ENCODE measurements at places on chromosomes 12 and 14.

DNA sequence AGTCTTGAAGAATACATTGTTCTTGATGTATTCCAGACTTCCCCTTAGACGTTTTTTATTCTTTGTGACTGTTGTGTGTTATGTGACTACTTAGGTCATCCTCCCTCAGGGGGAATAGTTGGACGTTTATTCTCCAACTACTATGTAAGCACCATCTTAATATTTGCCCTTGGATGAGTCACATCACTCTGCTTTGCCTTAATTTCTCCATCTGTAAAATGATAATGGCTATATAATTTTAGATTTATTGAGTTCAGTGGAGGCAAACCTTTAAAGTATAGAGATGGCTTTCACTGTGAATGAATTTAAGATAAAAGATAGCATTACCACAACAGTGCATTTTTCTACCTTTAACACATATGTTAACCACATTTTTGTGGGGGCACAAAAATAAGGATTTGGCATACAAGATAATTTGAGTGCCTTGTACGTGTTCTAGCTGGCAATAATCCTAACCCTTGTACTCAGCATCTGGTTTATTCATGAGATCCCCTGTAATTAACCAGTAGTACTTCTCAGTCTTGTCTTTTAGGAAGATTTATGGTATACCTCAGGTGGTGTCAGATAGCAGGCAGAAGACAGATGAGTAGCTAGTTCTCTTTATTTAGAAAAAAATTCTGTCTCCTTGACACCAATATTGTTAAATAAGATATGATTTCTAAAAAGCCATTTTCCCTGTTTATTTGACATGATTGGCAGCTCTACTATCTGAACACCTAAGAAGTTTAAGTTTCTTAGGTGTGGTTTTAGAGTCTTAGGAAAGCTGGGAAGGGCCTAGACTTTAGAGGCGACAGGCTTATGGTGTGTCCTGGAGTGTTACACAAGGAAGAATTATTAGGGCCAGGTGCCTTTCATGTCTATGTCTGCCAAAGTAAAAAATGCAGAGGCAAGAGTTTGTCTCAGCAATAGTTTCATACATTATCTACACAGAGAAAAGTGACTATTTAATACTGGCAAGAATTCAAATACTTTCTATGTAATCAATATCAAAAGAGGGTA is 152.3 kb downstream of the RAD51B start:
- DNase-seq, result no peak

DNA sequence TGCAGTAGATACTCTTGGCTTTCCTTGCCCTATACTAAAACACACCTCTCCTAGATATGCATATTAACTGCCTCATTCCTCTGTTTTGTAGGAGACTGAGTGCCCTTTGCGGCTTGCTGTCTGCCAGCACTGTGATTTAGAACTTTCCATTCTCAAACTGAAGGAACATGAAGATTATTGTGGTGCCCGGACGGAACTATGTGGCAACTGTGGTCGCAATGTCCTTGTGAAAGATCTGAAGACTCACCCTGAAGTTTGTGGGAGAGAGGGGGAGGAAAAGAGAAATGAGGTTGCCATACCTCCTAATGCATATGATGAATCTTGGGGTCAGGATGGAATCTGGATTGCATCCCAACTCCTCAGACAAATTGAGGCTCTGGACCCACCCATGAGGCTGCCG is 15.4 kb downstream of the TRAFD1 start:
- DNase-seq, result no peak

- no peak for DNase-seq
Observed at GRCh38 chr12:2335109-2335508, 282.3 kb downstream of the CACNA1C start.

DNA sequence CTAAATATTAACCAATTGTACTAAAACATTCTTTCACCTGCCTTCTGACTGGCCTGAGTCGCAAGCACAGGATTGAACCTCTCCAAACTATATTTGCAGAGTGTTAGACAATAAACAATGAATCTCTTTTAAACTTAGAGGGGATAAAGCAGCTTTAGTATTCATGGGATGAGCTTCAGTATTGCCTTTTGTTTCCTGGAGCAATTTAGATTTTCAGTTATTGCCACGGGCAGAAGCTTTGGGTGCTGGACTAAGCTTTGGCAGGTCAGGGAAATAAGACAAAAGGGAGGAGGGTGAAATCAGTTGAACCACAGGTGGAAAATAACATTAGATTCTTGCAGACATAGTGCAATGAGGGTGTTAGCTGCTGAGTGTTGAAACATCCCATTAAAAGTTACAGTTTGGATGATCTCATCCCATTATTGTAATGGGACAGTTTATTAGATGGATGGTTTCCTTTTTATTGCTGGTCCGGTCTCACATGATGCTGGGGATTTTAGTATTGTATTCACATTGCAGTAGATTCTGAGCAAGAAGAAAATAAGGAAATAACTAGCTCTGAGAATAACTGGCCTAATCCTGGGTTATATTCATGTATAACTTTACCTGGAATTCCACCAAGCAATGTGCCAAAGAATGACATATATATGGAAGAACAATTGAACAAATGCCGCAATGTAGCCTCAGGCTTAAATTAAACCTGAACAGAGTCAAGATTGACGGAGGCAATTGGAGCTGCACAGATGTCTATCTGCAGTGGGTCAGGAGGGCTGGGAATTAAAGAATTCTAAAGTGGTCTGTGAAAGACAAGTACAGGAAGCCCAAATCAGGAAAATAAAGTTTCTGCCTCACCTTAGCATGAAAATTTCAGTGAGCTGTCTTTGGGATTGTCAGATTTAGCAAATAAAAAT is 1092.8 kb upstream of the SEL1L start:
- DNase-seq, result no peak

DNA sequence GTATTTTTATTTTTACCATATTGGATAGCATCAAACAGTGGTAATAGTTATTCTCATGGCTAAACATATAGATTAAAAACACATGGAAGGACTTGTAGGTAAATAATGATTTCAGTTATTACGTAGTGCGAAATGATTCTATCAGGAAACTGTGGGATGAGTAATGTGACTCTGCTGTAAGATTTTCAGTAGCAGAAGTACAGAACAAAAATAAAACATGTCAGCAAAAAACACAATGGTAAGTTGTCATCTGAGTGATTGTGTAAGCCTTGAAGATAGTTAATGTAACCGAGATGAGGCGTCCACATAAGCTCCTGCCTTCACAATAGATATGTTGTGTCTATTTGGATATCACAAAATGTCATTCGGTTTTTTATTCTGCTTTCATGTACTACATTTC is 99.8 kb downstream of the BORCS5 start:
- DNase-seq, result no peak

DNA sequence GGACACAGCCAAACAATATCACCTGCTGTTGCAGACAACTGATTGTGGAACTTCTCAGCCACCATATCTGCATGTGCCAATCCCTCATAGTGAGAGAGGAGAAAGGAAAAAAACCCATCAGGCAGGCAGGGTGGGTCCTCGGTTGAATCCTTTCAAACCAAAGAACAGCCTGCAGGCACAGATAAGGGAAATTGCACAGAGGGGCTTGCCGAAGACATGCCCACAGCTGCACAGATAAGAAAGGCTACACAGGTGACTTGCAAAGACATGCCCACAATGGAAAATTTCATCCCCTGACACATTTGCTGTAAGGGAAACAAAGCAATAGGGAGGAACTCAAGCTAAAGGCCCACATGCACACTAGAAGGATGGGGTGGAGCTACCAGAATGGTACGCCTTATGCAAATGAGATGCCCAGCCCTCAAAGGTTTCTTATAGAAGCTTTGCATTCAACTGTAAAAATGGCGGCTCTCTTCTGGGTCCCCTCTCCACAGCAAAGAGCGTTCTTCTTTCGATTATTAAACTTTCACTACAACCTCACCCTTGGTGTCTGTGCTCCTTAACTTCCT is 170.0 kb upstream of the TMPO start:
- DNase-seq, result no peak

DNA sequence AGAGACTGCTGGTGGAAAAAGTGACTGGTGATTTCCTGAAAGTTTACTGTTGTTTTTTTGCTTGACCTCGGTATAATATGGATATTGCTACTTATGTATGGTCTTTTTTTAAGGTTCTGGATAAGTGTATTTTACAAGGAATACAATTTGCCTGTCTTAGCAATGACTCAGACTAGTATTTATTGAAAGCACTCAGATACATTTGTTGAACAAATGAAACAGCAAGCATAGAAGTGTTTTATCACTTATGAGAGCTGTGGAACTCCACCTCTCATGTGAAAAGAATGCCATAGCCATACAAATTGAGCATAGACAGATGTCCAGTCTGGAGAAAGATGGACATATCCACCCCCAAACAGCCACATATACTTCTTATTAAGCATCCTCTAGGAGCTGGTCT is 340.4 kb upstream of the FBXO33 start:
- no peak for DNase-seq

DNA sequence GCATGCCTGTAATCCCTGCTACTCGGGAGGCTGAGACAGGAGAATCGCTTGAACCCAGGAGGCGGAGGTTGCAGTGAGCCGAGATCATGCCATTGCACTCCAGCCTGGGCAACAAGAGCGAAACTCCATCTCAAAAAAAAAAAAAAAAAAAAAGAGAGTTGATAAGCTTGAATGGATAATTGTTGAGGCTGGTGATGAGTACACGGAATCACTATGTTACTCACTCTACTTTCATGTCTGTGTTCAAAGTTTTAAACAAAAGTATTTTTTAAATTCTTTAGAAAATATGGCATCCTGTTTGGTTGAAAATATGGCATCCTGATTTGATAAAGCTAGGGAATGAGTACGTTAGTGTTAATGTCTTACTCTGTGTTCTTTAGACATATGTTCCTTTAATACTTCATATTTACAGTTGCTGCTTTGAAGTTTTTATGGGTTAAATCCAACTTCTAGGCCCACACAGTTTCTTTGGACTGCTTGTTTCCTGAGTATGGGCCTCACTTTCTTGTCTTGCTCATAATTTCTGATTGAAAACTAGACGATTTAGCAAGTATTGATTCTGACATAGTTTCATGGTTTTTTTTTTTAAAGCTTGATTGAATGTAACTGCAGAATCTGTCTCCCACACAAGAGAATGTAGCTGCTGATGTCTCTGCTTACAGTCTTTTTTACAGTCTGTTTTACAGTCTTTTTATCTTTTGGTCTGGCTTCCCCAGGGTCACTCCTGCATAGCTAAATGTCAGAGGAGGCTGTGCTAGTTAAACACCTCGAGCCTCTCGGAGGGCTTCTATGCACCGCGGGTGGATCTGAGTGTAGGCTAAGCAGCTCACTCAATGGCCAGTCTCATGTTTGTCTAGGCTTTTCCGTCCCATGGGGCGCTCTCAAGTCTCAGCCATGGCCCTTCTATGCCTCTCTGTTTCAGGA is 14.1 kb upstream of the FBLN5 start:
- DNase-seq, result no peak

DNA sequence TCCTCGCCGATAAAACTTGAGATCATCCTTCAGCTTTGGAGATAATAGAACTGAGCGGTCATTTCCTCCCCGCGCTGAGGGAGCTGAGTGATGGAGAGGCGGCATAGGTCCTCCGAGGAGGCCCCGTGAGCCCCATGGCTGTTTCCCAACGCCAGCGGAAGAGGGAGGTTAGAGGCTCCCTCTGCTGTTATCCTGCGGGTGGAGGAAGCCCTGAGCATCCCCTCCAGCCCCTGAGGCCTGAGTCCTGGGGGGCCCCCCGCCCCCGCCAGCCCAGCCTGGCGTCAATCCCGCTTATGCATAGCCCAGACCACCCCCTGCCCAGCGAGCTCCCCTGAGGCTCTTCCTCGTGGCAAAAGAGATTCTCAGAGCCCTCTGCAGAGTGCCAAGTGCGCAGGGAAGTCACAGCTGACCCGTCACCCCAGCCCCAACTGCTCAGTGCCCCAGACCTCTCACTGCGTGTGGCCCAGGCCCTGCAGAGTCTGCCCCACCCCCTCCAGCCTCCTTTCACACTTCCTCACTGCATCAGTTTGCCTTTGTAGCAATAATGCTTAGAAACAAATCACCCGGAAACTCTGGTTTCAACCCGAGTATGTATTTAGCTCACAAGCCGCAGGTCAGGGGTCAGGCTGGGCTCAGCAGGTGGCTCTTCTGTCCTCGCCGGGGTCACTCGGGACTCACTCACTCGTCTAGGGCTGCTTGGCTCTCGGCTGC is 44.7 kb upstream of the GALNT9 start:
- DNase-seq, result peak; percentile 22

GRCh38 chr12:112848338-112848715 is 56.8 kb downstream of the RPH3A start:
- no peak for DNase-seq

- no peak for DNase-seq
Observed at GRCh38 chr12:113469949-113470743, 1.5 kb downstream of the LHX5 start.

DNA sequence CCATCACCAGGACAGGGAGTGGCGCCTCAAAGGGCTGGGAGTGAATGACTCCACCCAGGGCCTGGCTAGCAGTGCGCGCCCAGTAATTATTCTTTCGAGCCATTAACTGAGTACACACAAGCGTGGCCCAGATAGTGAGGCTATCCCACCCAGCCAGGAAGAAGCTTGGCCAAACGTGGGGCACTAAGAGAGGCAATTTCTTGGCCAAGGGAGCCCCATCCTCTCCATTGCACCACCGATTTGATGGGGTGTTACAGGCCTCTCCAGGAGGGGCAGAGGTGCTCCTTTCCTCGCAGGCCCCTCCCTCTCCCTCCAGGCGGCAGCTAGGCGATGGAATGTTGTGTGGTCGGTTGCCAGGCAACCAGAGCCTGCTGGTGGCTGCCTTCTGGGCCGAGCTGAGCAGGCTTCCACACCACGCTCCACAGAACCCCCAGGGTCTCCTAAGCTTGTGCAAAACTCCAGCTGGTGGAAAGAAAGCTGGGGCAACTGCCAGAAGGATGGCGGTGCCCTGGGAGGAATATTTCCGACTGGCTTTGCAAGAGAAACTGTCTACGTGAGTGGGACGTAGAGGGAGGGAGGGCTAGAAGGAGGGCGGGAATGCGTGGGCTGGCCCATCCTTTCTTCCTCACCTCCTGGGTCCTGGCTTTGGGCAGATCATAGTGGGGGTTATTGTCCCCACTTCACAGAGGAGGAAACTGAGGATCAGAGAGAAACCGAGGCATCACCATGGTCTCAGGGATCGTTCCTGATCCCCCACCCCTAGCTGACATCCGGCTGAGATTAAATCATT is at the start of gene CFAP73:
Gene CFAP73 (plus strand): TSS at position 364 of the 790 bp plus-strand sequence. CDS start 134 bp downstream, at position 498.
- DNase-seq, result peak; percentile 94

- DNase-seq, result no peak
Observed at GRCh38 chr12:16086942-16087341, 175.8 kb downstream of the DERA start.

GRCh38 chr12:57518176-57518919 is 2.0 kb downstream of the DDIT3 start:
- DNase-seq, result no peak
